ENCODE measurements at places on chromosomes 11 and 22.

- no peak for DNase-seq
These were observed 14.4 kb downstream of the EMID1 start for GRCh38 chr22:29219881-29220670.

DNA sequence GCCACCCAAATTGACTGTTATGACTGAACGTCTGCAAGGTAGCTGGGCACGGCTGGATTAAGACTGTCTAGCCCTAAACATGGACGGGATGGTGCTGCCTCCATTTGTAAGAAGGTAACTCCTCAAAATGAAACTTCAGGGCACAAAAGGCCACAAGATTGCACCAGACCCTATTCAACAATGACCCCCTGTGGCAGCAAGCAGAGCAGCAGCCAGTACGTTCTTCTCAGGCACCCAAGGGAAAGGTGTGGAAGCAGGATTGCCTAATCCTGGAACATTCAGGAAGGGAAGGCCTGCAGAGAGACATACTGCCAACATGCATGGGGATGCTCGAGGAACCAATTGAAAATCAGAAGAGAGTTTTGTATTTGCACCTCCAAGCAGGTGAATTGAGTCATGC, 4.5 kb upstream of the TBX10 start:
- no peak for DNase-seq

DNA sequence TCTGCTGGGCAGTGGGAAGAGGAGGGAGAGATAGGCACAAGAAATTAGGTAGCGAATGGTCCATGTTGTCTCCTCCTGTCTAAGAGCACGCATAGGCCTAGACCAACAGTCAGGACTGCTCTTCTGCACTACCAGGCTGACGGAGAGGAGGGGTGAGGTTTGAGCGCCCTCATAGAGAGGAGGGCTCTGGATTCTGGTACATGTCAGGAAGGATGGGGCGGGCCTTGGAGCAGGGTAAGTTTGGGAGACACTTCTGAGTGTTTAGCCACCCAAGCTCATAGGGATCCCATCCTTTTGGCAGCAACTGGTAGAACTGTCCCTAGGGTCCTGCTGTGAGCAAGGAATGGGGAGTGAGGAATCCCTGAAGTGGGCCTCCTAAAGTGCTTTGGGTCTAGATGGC, 60.4 kb downstream of the KCNC1 start:
- no peak for DNase-seq

- peak; percentile 64 for DNase-seq
These were observed 10.2 kb upstream of the STK33 start for GRCh38 chr11:8604078-8604723.

- DNase-seq: no peak
These were observed 29.4 kb downstream of the PACSIN2 start for GRCh38 chr22:42985531-42985905.

GRCh38 chr11:121716060-121716459, 263.3 kb upstream of the SORL1-AS1 start:
- no peak for DNase-seq

DNA sequence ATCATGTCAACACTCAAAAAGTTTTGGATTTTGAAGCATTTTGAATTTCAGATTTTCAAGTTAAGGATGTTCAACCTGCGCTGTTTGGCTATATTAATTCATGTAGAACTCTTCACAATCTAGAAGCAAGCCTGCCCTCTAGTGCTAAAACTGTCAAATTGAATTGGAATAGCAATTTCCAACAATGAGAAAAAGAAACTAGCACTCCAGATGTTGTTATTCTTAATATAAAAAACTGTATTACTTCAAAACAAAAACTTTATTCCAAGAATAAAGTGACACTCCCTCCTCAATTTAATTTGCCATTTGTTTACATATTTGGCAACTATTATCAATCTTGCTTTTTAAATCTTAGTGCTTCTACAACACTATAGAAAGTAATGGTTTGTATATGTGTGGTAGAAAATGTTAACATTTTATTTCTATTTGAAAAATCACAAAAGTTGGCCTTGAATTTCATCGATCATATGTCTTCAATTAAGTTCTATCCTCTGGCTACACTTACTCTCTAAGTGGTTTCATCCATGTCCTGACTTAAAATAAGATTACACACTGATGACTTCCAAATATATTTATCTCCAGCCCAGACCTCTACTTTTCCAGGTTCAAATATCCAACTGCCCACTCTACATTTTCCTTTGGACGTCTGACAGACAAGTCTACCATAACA, 36.6 kb downstream of the DCUN1D5 start:
- peak; percentile 10 for DNase-seq

- no peak for DNase-seq
These were observed 12.9 kb downstream of the GNB1L start for GRCh38 chr22:19841641-19842392.

DNA sequence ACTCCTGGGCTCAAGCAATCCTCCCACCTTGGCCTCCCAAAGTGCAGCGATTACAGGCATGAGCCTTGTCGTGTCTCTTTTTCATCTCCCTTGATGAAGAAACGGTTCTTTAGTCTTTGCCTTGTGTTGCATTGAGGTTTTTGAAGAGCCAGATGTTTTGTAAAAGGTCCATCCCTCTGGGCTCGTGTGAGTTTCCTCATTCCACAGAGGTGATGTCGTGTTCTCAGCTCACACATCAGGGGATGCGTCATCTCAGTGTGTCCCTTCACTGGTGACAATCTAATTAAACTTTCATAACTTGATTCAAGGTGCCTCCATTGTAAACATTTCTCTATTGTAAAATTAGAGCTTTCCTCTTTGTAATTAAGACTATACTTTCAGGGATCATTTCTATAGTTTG, 29.7 kb upstream of the TEF start:
- no peak for DNase-seq

- peak; percentile 42 for DNase-seq
These were observed 139.5 kb upstream of the TIMP3 start for GRCh38 chr22:32661737-32662586.

GRCh38 chr22:41403532-41404318, 22.0 kb downstream of the TEF start:
- peak; percentile 70 for DNase-seq

DNA sequence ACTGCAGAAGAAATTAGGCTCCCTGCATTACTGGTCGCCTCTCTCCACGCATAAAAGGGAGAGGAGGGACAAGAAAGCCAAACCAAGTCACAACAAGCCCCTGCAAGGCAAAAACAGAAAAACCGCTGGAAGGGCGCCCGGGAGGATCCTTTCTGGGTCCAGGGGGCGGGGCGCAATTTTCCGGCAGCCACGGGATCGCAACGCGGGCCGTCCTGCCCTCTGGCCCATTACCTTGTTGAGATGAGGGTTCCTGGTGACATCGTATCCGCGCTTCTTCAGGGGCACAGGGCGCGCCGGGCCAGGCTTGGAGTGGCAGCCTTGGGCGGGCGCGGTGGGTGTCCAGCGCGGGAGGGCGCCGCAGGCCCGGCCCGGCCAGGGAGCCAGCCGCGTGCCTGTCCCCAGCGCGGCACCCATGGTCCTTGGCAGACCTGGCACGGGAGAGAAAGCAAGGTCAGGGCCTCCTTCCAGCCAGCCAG, 847 bp downstream of the ME3 start:
- peak; percentile 64 for DNase-seq

GRCh38 chr22:49820984-49821383, 6.7 kb downstream of the BRD1 start:
- no peak for DNase-seq

GRCh38 chr11:99537681-99538080, 516.9 kb downstream of the CNTN5 start:
- no peak for DNase-seq

DNA sequence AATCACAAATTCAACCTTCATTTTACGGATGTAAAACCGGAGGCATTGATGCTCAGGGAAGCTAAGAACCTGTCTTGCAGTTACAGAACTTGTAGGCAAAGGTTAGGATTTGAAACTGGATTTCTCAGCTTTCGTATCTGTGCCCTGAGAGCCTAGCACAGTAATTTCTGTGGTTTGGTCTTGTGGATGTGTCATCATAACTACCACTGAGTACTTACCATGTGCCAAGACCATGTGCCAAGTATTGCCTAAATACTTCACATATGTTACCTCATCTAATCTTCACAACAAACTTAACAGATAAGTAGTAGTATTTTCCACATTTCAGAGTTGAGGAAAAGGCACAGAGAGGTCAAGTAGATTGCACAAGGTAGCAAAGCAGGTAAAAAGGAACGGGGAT, 140.7 kb downstream of the NXPE2 start:
- no peak for DNase-seq

DNA sequence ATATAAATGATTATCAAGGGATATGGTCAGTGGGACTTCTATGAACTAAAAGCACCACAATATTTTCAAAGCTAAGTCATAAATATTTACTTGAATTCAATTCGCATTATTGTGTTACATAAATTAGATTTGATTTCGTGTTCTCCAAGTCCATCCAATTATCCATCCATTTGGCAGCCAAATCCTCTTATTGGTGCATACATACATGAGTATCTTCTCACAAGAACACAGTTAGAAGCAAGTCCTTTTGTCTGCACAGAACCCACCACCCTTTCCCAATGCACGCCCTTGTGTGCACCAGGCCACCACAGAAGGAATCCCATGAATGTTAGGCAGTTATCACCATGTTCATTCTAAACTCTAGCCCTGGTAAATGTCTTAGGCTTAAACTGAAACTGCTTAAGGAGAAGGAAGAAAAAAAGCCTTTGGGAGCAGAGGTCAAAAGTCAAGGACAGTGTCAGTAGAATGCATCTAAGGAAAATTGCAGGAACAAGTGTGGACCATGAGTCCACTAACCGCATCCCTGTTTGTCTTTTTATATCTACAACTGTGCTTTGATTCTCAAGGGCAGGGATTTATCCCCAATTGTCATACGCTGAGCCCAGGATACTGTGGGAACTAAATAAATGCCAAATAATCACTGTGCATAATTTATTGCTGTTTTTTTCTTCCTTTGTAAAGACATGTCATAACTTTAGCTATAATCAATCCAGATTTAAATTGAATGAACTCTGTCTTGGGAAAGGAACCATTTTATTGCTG, 108.2 kb upstream of the DDI1 start:
- DNase-seq: no peak

- DNase-seq: no peak
These were observed 820 bp downstream of the MFRP start for GRCh38 chr11:119345685-119346084.

DNA sequence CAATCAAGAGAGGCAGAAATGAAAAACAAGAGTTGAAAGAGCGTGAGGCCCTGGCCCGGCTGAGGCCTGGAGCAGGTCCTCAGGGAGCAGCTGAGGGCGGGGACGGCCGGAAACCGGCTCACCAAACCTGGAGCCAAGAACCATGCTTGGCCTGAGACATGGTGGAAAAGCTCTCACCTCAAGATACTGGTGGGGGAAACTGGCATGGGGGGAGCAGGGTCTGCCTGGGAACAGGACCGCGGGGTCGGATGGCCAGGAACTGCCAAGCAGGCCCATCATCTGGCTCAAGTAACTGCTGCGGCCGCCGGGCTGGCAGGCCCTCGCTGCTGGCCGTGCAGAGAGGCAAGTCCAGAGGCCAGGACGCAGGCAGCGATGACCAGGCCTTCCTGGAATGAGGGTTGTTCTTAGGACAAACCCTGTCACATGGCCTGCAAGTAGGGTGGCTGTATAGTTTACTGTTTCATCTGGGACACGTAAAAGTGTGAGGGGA, 18.9 kb upstream of the WNT11 start:
- no peak for DNase-seq

DNA sequence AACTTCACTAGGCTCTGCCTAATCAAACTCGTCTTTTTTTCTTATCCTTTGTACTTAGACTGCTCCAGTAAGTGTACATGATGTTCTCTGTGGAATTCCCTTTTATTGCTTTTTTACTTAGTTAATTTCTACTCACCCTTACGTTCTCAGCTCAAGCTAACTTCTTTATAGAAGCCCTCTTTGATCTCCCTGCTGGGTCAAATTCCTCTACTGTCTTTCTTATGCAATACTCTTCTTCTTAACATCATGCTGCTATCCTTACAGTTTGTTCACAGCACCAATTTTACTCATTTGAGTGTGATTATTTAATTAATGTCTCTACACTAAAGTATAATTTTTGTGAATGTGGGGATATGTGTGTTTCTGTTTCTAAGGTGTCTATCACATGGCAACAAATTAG, 498.3 kb downstream of the CNTN5 start:
- no peak for DNase-seq

GRCh38 chr11:17894929-17895658, 117.8 kb downstream of the SERGEF start:
- DNase-seq: peak; percentile 7

DNA sequence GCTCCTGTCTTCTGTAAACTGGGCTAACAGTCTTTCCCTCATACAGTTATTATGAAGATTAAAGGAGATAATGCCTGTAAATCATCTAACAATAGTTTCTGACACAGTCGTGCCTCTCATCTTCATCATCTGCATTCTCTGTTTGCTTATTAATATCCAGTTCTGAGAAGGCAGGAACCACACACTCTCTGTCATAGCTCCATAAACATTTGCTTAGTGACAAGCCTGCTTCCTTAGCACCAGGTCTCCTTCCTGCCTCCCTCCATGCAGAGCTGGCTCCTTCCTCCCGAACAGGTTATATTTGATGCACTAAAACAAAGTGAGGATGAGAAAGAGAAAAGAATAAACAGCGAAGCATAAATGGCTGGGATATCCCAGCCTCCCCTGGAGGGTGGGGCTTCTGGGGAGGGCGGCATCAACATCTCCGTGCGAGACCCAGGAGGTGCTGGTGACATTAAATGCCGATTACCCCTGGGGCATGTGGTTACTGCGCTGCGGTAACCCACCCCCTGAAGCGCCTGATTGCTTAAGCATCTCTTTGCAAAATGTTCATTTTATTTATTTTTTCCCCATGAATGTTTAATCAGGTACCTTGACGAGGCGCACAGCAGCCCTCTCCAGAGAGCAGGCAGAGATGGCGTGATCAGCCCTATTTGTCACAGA, 404.9 kb downstream of the NXPE2 start:
- no peak for DNase-seq

DNA sequence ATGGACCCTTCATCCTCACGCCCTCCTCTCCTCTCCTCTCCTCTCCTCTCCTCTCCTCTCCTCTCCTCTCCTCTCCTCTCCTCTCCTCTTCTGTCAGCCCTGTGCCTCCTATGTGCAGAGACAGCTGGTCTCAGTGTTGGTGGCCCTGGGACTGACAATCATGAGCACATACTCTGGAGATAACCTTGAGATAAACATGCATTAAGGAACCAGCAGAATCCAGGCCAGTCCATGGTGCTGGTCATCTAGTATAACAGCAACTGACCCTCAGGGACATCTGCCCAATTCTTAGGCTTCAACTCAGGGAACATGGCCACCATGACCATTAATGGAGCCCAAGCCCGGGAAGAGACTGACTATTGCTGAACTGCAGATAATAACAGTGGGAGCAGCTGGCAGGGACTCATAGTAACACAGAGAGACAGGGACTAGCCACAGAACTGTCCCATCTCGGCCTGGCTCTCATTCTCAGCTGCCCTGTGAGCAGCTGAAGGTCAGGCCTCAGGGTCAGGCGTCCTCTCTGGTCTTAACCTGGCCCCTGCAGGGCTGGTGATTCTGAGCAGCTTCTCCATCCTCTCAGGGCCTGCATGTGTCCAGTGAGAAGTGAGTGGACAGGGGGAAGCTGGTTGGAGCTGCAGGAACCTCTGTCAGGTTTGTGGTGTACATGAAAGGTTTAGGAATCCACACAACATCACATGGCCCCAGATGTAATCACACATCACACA, 45.4 kb downstream of the GGTLC2 start:
- DNase-seq: no peak

- DNase-seq: no peak
These were observed 10.0 kb downstream of the NCAM1 start for GRCh38 chr11:112971195-112971594.

- no peak for DNase-seq
These were observed 1260.3 kb downstream of the BRD1 start for GRCh38 chr22:48567213-48567975.

Data from right lung (tissue), 10 donors.